ENCODE measurements at places on chromosomes 1 and 21.
A peak's percentile ranks its signal among the peaks of the same experiment; 100 is the strongest.

GRCh38 chr1:196660272-196660671 lies 8.4 kb downstream of the CFH start:
- no peak for DNase-seq

DNA sequence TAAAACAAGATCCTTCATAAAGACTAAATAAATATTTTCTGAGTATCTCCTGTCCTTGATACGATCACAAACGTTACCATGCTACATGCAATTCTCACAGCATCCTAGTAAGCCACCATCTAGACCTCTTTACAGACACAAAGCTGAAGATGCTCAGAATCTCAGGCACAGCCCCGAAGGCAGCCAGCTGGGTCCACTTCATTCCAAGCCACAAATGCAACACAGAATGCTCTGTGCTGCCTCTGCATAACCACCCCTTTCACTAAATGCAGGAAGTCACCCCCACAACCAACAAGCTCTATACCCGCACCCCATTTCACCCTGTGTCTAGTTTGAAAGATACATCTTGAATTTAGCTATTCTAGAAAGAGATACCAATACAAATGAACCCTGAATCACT lies 12.9 kb downstream of the RCAN1 start:
- no peak for DNase-seq

- DNase-seq, result no peak
Measured at GRCh38 chr1:33195556-33195955, 13.7 kb upstream of the TRIM62 start.

- no peak for DNase-seq
Measured at GRCh38 chr1:175963740-175964139, 220.3 kb upstream of the TNR start.

DNA sequence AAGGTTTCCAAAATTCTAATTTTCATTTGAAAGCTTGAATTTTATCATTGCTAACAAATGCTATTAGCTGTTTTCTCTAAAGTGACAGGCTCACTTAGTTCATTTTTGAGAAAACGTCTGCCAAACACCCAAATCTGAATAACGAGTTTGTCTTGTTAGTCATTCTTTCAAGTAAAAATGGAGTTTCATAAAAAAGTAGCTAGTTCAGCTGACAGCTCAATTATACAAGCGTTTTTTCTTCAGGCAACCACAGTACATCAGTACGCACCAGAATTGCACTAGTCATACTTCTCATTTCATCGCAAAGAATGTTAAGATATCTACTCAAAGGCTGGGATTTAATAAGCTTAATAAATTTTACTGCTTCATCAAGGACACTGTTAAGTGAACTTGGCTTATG lies 72.3 kb upstream of the SLFNL1 start:
- DNase-seq, result no peak

- no peak for DNase-seq
Measured at GRCh38 chr1:8455700-8456307, 137.9 kb downstream of the SLC45A1 start.

GRCh38 chr1:172041742-172042141 lies 200.4 kb downstream of the DNM3 start:
- DNase-seq, result peak; percentile 1

DNA sequence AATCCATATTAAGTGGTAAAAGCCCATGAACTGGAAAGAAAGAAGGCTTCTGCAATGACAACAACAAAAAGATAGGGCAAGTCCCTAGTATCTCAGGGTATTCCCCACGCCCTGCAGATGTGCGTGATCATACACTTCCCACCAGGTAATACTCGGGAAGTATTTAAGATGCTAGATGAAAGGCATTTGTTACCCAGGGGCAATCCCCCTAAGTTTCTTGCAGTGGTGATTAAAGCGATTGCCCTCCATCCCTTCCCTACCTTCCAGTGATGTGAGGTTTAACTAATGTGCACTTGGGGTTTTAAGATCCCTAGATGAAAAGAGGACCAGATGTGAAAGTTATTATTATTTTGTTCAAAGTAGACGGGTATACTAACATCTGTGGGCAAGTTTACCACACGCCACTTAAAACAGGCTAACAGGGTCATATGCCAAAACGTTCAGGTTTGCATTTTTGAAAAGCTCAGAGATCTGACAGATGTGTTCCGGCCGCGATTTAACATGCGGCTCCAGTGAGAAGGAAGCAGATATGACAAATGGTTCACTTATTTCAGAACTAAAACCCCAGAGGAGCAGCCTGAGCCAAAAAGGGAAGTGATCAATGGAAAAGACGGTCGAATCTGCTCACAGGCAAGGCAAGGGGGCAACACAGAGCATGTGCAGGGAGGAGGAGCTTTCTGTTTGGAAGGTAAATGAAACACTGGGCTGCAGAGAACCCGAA lies 17.4 kb downstream of the TIAM1 start:
- no peak for DNase-seq

- peak; percentile 9 for DNase-seq
Measured at GRCh38 chr1:169250795-169251194, 116.8 kb downstream of the NME7 start.

GRCh38 chr1:153345187-153346076 lies 3.2 kb downstream of the PGLYRP4 start:
- no peak for DNase-seq

DNA sequence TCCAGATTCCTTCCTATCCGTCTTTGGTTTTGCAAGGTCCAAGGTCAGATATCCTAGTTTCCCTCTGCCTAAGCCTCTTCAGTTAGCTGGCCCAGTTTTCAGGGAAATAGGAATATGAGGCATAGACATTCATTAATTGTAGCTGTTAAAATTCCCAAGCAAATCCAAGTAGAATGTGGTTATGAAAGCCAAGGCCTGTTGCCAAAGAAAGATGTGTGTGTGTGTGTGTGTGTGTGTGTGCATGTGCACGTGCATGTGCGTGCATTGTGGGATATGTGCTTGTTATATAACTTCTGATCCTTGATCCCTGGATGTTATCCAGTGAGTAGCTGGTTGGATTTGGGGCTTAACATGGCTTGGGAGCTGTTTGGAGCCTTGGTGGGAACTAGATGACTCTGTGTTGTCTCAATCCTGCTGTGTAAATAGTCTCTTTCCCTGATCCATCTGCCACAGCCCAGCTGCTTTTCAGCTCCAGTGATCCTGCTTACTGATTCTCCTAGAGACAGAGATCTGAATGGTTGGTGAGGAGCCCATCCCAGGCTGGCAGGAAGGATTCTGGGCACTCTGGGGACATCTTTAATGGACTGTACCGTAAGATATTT lies 70.6 kb upstream of the GCLM start:
- no peak for DNase-seq
